ENCODE measurements at places on chromosomes 4 and X. TPM values are rescaled to one million over a fixed set of nuclear protein-coding genes. Genes with fewer than 3 reads are reported as not detected.

DNA sequence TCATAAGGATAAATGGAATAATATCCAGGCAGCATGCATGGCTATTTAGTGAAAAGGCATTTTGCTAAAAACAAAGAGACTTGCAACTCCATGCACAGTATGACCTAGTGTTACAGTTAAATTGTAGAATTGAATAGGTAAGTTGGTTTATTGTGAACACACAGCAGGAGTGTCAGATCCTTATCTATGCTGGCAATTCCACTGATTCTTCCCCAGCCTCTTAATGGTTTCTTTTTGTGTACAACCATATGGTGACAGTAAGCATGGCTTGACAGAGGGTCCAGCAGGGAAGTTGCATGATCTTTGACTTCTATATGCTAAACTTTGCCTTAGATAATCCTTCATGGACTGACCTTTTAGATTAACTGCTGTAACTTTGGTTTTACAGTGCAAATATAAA is 936.6 kb upstream of the EPHA5 start:
- no peak overlapping the region for H3K4me3 ChIP-seq
- H3K27ac ChIP-seq: no peak overlapping the region
- H3K27me3 ChIP-seq: no peaks in the 10 kb centered on the region

Gene GAGE12H
- not detected for total RNA-seq

- no peaks in the 10 kb centered on the region for H3K4me1 ChIP-seq
- H3K4me3 ChIP-seq: no peak overlapping the region
- no peaks in the 10 kb centered on the region for H3K27me3 ChIP-seq
These were observed 18.3 kb downstream of the SLC39A8 start for GRCh38 chr4:102326951-102327350.

GRCh38 chr4:54368281-54369265 is 139.5 kb downstream of the PDGFRA start:
- H3K27ac ChIP-seq: no peak overlapping the region
- no peak for DNase-seq
- no peak overlapping the region for H3K4me3 ChIP-seq
- no peaks in the 10 kb centered on the region for H3K36me3 ChIP-seq

- DNase-seq: no peak
- no peaks in the 10 kb centered on the region for H3K4me1 ChIP-seq
- no peak overlapping the region for H3K27ac ChIP-seq
- H3K27me3 ChIP-seq: no peaks in the 10 kb centered on the region
These were observed 207.8 kb upstream of the CNKSR2 start for GRCh38 chrX:21166272-21166982.

- no peaks in the 10 kb centered on the region for H3K4me1 ChIP-seq
- no peak overlapping the region for H3K4me3 ChIP-seq
- no peaks in the 10 kb centered on the region for H3K36me3 ChIP-seq
- H3K27me3 ChIP-seq: no peaks in the 10 kb centered on the region
These were observed 250.7 kb upstream of the RASGEF1B start for GRCh38 chr4:81722290-81722851.

Gene ZNF732
- 3.1 TPM for total RNA-seq

GRCh38 chr4:26384380-26385057 is 63.7 kb downstream of the RBPJ start:
- no peak overlapping the region for H3K27ac ChIP-seq
- H3K4me3 ChIP-seq: no peak overlapping the region
- no peaks in the 10 kb centered on the region for H3K4me1 ChIP-seq
- DNase-seq: no peak
- H3K36me3 ChIP-seq: no peaks in the 10 kb centered on the region

Gene NPY1R
- not detected for total RNA-seq

GRCh38 chrX:109830157-109830703 is 97.2 kb upstream of the ACSL4 start:
- no peaks in the 10 kb centered on the region for H3K4me1 ChIP-seq
- H3K27me3 ChIP-seq: no peaks in the 10 kb centered on the region
- DNase-seq: no peak
- H3K4me3 ChIP-seq: no peak overlapping the region

Gene MTNR1A
- total RNA-seq: not detected

GRCh38 chrX:8668813-8669212 is 63.1 kb downstream of the ANOS1 start:
- no peak overlapping the region for H3K27ac ChIP-seq
- no peaks in the 10 kb centered on the region for H3K4me1 ChIP-seq
- H3K4me3 ChIP-seq: no peak overlapping the region
- H3K36me3 ChIP-seq: no peaks in the 10 kb centered on the region

GRCh38 chr4:136664988-136665387 is 867.3 kb downstream of the PCDH18 start:
- H3K27ac ChIP-seq: no peak overlapping the region
- H3K4me3 ChIP-seq: no peak overlapping the region
- peak; percentile 8 for DNase-seq
- H3K36me3 ChIP-seq: no peaks in the 10 kb centered on the region
- H3K4me1 ChIP-seq: no peaks in the 10 kb centered on the region
- no peaks in the 10 kb centered on the region for H3K27me3 ChIP-seq

Gene SLC2A9
- 1.6 TPM for total RNA-seq

Gene IL15
- total RNA-seq: 3.1 TPM

DNA sequence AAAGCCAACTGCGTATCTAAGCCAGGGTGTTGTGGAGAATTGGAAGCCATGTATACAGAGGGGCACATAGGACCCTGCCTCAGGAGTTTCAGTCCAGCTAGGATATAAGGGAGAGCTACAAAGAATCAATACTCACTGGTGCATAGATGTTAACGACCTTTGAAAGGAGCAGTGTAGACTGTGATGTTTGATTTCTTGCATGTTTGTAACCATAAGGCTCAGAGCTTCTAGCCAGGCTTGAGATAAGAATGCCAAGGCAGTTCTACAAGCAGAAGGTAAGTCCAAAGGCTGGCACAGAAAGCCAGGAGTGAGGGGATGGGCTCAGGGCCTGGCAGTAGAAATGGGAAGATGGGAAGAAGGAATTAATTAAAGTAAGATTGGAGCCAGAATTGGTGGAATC is 75.7 kb downstream of the CC2D2A start:
- DNase-seq: no peak
- H3K27me3 ChIP-seq: no peaks in the 10 kb centered on the region
- H3K36me3 ChIP-seq: no peaks in the 10 kb centered on the region
- no peak overlapping the region for H3K27ac ChIP-seq
- no peaks in the 10 kb centered on the region for H3K4me1 ChIP-seq

Gene RRH
- total RNA-seq: not detected

DNA sequence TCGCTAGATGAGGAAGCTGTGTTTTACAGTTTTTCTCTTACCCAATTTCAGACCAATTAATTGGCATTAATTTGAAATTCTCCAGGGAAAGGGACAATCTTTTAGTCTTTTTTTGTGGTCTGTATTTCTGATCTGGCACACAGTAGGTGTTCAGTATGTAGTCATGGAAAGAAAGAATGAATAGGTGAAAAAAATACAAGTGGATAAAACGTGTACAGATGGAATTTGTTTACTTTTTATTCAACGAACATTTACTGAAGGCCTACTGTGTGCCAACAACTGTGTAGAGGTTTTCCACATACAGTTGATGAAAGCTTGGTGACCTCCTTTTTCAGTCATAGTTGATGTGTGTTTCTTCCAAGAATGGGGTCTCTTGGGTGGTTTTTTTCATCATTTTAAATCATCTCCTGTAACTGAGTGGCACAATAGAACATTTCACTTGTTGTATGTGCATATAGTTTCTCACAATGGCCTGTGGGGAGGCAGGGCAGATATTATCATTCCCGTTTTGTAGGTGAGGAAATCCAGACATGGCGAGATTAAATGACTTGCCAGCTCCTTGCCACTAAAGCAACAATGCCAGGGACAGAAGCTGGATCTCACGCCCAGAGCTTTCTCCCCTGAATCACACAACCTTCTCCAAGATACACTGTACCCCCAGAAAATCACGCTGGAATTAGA is 102.4 kb downstream of the CEP135 start:
- no peak overlapping the region for H3K27ac ChIP-seq
- no peak overlapping the region for H3K4me3 ChIP-seq
- H3K36me3 ChIP-seq: no peaks in the 10 kb centered on the region
- peaks cover 3% of the 10 kb centered on the region for H3K27me3 ChIP-seq

GRCh38 chrX:30010471-30010870 is 204.9 kb upstream of the MAGEB2 start:
- no peak overlapping the region for H3K4me3 ChIP-seq

DNA sequence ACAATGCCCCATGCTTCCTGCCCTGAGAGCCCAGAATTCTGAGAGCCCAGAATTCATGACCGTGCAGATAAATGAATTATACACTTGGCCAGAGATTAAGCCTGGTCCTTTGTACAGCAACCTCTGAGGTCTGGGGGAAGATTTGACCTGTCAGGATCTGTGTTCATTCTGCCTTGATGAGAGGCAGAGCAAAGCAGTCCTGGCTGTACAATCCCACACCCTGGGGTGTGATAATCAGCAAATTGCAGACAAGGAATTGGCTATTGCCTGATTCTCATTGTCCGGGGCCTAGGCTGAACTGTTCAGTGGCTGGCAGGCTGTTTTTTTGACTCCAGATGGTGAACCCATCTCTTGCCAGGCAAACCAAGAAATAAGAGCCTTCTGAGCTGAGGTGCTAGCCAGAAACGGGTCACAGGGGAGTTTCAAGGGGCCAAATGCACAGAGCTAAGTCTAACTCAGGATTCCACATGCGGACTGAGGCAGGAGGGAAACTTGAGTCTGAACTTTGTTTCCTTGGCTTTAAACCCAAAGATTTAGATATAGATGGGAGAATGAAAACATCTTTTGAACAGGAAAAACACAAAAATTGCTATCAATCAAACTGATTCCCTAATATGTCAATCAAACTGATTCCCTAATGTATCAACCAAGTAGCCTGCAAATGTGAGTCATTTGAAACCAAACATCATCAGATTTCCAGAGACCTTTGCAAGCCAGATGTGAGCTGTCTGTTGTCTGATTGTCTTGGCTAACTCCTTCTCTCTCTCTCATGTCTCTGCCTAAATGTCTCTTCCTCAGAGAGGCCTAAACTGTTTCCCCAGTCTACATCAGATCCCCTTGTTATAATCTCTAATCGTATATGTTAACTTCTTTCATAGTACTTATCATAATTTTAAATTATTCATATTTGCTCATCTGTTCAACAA is 159.3 kb downstream of the ATG4A start:
- H3K4me3 ChIP-seq: no peak overlapping the region
- H3K27me3 ChIP-seq: no peaks in the 10 kb centered on the region
- no peak for DNase-seq
- no peak overlapping the region for H3K27ac ChIP-seq

DNA sequence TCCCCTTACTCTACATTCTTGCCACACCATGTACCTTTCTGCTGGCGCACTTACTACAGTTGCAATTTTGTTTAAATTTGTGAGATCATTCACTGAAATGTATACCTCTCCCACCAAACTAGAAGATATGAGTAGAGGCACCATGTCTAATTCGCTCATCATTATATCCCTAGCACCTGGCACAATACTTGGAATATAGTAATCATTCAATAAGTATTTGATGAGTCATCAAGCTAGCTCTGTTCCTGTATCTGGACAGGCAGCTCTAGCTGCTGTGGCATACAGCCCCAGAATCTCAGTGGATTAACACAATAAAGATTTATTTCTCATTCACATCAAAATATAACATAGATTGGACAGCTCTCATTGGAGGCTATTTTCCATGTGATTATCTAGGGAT is 245.9 kb downstream of the IDS start:
- H3K36me3 ChIP-seq: no peaks in the 10 kb centered on the region
- H3K27me3 ChIP-seq: no peaks in the 10 kb centered on the region
- no peak overlapping the region for H3K4me3 ChIP-seq

Gene CT55
- not detected for total RNA-seq

All from endothelial cell of umbilical vein (primary cell).